Activated CD8-positive, alpha-beta memory T cell treated with anti-CD3 and anti-CD28 coated beads for 48 hours (primary cell): ENCODE measurements at places on chromosomes 1 and 21.
A peak's percentile ranks its signal among the peaks of the same experiment; 100 is the strongest.

GRCh38 chr21:28387220-28387619 lies 605.5 kb downstream of the LTN1 start:
- DNase-seq: no peak

DNA sequence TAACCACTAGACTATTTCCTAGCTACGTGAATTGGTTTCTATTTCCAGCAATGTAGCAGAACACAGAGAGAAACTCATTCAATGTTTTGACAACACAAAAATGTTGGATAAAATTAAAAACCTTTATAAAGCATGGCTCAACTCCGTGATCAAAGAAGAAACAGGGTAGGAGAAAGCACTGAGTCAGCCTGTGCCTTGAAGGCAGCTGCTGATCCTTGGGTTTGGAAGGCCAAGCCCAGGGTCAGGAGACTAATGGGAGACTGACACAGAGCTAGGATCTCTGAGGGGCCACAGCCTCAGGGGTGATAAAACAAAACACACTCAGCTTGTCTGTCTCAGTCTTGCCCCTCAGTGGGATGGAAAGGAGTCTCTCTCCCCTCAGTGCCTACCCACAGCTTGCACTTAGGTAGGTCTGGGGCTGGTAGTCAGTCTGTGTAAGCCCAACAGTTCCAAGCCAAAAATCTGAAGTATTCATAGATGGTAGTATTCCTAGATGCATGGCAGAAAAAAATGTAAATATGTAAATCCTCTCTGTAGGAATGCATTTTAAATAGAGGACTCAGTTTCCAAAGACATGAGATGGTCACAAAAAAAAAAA lies 53.3 kb downstream of the B3GALNT2 start:
- DNase-seq: no peak

DNA sequence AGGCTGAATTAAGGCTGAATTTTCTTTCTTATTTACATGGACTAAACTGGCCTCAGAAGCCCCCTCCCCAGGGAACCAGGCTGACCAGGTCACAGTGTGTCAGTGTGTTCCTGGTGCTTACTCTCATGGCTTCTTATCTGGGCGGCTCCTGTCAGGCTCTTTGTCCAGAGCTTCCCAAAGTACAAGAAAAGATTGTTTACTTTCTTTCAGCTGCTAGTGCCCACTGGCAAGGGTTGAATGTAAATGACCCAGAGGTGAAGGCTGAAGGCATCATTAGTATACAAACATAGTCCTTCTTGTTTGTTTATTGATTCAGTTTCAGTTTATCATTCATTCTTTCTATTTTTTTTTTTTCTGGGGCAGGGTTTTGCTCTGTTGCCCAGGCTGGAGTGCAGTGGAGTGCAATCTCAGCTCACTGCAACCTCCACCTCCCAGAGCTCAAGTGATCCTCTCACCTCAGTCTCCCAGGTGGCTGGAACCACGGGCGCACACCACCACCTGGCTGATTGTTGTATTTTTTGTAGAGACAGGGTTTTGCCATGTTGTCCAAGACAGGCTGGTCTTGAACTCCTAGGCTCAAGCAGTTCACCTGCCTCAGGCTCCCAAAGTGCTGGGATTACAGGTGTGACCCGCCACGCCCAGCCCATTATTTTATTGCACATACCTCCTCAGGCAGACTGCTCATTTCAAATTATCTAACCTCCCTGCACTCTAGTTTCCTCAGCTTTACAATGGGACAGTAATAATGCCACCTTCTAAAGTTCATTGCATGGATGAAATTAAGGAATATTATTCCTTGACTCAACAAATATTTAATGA lies 9.8 kb upstream of the KDM4A start:
- no peak for DNase-seq

- DNase-seq: peak; percentile 62
Measured at GRCh38 chr1:207825719-207826556, 74.1 kb downstream of the CD46 start.

- no peak for DNase-seq
Measured at GRCh38 chr1:223343692-223344091, 20.3 kb downstream of the SUSD4 start.

GRCh38 chr1:177145106-177146070 lies 19.1 kb downstream of the ASTN1 start:
- DNase-seq: no peak

DNA sequence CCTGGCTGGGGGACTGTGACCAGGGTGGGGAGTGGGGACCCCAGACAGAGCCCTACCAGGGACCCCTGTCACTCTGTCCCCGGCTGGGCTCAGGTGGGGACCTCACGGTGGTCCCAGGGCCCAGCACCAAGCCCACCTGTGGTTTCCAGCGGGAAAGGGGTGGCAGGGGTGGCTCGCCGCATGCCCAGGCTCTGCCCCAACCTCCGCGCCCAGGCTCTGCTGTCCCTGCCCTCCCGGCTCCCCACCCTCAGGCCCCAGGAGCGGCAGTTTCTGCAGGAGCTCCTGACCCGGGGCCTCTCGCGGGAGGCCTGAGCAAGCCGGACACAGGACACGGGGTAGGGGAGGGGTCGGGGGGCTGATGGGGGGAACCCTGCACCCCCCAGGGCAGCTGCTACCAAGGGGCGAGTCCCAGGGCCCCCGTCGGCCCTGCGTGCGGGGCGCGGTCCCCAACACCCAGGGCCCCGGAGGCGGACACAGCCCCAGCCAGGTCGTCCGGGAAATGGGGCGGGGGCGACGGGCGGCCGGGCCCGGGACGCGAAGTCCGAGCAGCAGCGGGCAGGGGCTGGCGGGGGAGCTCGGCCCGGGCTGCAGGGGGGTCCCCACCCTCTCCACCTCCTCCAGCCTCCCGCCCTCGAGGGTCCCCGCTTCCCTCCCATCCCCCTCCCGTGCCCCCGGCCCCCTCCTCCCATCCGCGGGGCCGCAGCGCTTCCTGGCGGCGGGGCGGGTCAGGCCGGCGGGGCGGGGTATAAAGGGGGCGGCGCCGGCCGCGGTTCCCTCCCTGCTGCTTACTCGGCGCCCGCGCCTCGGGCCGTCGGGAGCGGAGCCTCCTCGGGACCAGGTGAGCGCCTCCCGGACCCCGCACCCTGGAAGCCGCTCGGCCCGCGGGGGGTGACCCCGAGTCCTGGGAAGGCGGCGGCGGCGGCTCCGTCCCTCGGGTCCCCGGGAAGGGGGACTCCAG lies at the start of gene COL6A2:
Gene COL6A2 (plus strand): TSS at position 777 of the 958 bp plus-strand sequence.
- no peak for DNase-seq

GRCh38 chr1:62285984-62286785 lies 33.0 kb downstream of the KANK4 start:
- DNase-seq: no peak

GRCh38 chr1:110850627-110851026 lies 22.3 kb upstream of the CD53 start:
- DNase-seq: no peak

DNA sequence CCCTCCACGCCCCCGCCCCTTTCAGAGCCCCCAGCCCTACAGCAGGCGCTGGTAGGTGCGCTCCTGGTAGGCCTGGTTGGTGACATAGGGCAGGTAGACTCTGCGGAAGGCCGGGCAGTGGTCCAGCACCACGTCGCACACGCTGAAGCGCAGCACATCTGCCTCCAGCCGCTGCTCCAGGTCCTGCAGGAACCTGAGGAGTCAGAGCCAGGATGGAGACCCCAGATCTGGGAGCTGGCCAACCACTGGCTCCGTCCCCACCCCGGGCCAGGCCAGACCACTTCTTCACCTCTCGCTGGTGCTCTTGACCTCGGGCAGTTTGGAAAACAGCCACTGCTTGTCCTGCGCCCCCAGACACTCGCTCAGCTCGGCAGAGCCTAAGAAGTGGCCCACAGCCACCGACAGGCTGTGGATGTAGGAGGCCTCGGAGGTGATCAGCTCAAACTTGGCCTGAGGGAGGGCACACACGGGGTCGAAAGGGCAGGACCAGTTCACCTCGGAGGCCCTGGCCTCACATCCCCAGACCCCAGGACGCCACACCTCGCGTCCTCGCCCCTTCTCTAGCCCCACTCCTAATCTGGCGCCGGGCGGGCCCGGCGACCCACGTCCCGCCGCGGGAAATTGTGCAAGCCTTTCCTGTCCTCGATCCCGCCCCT lies 6.4 kb downstream of the ARHGEF19 start:
- DNase-seq: no peak

DNA sequence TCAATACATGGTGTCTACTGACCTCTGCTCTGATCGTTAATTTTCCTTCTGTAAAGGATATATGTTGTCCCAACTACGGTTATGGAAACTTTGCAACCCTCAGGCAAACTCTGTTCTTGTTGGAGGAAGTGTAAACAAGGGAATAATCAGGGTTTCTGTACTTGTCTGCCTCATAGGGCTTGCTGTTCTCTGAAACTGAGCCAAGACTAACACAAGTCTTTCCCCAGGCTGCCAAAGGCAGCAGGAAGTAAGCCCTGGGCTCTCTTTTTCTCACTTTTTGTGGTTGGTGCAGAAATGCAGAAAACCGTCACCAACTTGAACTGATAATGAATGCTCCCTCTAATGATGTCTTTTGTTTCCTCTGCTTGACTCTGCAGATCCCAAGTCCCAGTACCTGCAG lies 7.6 kb downstream of the CYP4X1 start:
- no peak for DNase-seq
